ENCODE measurements at places on chromosomes 2 and 18.
A peak's percentile ranks its signal among the peaks of the same experiment; 100 is the strongest.

DNA sequence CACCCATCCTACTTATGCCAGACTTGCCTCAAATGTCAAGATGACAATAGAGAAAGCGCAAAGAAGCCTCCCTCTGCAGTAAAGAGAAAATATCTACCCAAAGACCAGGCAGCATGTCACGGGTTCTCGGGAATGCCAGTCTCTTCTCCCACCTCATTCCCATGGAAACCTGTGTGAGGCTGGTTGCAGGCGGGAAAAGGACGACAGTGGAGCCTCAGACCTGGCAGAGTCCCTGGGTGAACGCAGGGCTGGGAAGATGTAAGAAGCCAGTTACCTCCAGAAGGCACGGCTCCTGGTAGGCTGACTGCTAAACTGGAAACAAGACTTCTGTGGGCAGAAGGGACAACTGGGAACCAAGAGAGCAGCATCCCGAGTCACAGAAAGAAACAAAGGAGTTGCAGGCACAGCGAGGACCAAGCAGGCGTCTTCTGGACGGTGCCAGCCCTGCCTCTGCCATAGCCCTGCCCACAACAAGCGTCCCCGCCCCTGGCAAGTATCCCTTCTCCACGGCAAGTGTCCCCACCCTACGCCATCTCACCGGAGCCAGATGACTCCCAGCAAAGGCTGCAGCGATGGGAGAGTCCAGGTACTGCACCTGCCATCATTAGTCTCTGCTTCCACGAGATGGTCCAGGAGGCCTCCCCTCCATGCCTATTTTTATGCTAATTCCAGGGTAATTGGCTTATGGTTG is 440.8 kb upstream of the MYT1L start:
- DNase-seq: no peak

DNA sequence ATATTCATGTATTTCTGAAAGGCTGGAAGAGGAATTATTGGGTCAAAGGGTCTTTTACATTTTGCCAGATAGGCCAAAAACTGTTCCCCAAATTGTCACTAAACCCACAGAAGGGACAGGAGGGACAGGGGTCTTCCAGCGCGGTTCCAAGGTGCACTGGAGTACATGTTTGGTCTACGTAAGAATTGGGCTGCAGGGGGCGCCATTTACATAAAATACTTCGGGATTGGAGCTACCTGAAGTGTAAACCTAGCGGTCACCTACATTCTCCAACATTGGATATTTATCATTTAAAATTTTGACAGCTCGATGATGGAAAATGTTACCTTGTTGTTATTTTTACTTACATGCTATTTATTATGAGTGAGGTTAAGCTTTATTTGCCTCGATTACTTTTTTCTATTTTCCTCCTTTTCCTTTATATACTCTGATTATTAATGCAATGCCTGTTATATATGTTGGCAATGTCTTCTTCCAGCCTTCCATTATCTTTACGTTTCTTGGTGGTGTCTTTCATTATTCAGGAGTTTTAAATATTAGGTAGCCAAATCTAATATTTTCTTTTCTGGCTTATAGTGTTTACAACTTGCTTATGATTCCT is 43.0 kb upstream of the RAB6C start:
- DNase-seq: no peak

GRCh38 chr18:21714474-21714873 is 9.9 kb upstream of the ABHD3 start:
- no peak for DNase-seq

DNA sequence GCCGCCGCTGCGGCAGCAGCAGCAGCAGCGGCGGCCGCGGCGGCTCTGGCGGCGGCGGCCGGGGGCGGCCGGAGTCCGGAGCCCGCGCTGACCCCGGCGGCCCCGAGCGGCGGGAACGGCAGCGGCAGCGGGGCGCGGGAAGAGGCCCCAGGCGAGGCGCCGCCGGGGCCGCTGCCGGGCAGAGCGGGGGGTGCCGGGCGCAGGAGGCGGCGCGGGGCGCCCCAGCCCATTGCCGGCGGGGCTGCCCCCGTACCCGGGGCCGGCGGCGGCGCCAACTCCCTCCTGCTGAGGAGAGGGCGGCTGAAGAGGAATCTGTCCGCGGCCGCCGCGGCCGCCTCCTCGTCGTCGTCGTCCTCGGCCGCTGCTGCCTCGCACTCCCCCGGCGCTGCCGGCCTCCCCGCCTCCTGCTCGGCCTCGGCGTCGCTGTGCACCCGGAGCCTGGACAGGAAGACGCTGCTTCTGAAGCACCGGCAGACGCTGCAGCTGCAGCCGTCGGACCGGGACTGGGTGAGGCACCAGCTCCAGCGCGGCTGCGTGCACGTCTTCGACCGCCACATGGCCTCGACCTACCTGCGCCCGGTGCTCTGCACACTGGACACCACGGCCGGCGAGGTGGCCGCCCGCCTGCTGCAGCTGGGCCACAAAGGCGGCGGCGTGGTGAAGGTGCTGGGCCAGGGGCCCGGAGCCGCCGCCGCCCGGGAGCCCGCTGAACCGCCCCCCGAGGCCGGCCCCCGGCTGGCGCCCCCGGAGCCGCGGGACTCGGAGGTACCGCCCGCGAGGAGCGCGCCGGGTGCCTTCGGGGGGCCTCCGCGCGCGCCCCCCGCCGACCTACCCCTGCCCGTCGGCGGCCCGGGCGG is 646 bp downstream of the PHLPP1 start:
- peak; percentile 18 for DNase-seq

GRCh38 chr2:232872826-232873225 is 2.8 kb downstream of the SNORC start:
- no peak for DNase-seq

DNA sequence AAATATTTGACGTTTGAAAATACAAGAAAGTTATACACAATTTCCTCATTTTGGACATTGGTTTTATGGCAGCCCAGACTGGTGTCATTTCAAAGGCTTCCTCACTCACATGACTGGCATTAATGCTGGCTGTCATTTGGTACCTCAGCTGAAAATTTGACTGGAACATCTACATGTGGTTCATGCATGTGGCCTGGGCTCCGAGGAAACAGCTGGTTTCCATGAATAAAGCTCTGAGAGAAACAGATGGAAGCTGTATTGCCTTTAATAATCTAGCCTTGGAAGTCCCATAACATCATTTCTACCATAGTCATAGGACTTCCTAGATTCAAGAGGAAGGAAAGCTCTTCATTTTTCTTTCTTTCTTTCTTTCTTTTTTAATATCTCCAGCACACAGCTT is 42.9 kb upstream of the RIT2 start:
- DNase-seq: no peak

- DNase-seq: no peak
Observed at GRCh38 chr2:69777786-69778105, 35.8 kb downstream of the ANXA4 start.

DNA sequence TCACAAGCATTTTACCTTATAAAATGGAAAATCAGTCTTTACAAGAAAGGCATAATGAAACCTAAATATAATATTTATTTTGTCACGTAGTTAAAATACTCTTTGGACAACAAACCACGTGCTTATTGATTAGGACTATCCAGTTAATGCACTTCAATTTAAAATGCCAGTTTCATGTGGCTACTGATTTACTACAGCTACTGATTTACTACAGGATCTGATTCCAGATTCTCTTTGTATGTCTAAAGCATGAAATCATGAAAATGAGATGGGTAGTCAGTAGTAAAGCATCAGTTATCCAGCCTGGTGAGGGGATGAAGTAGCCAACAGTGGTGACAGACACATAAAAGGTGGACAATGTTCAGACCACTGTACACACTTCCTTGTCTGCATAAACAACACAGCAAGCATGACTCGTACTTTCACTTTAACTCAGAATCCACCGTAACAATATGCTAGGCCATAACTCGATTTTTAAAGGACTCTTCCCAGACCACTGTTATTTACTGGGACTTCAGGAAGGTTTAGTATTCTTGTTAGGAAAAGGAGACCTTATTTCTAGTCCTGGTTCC is 24.9 kb downstream of the ACAA2 start:
- no peak for DNase-seq

- DNase-seq: no peak
Observed at GRCh38 chr2:38298539-38298938, 78.5 kb downstream of the ATL2 start.

- DNase-seq: no peak
Observed at GRCh38 chr2:232887171-232887850, 17.2 kb downstream of the SNORC start.

DNA sequence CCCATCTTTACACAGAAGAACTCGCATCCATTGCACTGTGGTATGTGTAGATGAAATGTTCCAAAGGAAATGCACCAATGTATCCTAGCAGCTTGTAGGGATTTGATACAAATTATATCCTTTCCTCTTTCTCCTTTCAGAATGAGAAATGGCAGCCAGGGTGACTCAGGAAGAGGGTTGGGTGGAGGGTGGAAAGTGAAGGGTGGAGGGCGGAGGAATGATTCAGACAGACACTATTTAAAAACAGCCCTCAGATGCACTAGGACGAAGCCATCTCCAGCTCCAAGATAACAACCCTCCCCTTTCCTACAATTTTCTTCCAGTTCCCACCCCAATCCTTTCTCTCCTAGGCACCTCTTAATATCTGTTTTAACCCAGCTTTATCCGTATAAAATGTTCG is 96.2 kb upstream of the STK39 start:
- DNase-seq: no peak

GRCh38 chr2:159454185-159454584 is 162.2 kb downstream of the BAZ2B start:
- DNase-seq: no peak

DNA sequence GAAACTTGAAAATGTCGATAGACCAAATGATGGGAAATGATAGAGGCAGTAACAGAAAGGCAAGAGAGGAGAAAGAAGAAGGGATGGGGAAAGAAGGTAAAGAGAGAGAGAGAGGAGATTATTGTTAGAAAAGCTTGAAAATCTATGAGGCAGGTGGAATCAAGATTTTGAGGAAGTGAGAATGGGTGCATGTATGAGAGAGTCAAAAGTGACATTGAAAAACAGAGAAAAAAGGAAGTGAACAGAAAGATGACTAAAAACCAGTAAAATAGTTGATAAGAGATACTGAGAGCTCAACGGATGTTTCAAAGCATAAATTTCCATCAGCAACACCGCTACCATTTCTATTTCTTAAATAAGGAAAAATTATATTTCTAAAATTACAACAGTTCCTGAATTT is 327.4 kb upstream of the CWC22 start:
- DNase-seq: no peak

DNA sequence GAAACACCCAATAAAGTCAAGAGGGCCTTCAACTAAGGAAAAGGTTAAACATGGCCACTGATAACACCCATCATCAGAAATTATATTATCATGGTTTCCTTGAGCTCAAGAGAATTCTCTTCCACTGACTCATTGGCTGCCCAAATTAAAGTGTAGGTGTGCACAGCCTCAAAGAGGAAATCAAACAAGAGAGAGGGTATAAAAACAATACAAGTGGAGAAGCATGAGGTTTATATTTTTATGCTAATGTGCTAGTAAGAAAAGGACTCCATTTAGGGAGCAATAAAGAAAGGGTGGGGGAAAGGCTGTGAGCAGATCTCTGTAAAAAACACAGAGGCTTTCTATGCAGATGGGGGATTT is 168.8 kb upstream of the VRK2 start:
- DNase-seq: no peak

GRCh38 chr2:223488814-223489213 is 113.3 kb downstream of the SCG2 start:
- DNase-seq: no peak

DNA sequence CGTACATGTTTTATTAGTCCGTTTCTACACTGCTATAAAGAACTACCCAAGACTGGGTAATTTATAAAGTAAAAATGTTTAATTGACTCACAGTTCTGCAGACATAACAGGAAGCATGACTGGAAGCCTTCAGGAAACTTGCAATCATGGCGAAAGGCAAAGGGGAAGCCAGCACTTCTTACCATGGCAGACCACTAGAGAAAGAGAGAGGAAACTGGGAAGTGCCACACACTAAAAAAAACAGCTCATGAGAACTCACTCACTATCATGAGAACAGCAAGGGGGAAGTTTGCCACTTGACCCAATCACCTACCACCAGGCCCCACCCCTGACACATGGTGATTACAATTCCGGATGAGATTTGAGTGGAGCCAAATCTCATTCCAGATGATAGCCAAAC is 466.2 kb downstream of the IRS1 start:
- no peak for DNase-seq

DNA sequence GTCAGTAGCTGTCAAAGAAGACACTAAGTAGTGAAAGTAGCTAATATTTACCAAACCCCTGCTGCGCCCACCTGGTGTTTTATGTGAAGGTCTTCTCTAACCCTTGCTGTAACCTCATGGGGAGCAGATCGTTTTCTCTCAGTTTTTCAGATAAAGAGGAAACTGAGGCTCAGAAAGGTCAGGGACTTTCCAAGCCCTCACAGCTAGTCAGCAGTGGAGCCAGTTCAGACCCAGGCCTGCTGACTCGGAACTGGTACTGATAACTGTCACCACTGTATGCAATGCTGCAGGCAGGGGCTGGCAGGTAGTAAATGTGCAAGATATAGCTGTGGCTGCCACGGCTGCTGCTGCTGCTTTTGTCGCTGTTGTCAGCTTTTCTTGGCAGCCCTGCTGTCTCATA is 69.1 kb downstream of the LRRFIP1 start:
- DNase-seq: no peak

DNA sequence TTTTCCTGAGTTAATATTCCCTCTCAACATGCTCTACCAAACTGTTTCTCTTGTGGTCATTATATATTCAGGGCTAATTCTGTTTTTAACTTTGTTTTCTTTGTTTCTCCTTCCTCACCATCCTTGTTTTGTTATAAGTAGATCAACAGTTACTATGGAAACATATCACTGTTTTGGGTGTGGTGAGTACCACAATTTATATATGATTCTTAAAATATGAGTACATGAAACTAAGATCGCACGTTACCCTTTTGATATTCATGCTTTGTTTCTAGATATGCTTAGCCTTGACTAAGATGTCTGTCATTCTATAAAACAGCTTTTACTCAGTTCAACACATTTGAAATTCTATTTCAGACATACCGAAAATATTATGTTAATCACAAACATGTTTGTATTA is 232.3 kb upstream of the ITGA4 start:
- no peak for DNase-seq

DNA sequence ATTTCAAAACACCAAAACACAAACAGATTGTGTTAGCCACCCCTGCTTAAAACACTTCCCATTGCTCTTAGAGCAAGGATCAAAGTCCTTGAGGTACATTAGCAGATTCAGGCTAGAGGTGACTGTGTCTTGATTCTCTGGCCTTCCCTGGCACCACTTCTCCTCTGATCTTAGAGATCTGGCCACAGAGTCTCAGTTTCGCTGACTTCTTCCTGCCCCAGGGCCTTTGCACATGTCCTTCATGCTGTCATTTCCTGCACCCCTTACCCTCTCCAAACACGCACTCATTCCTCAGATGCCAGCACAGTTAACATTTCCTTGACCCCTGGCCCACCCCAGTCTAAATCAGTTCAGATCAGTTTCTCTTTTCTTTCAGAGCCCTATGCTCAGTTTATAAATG is 16.9 kb downstream of the CXCR4 start:
- no peak for DNase-seq

DNA sequence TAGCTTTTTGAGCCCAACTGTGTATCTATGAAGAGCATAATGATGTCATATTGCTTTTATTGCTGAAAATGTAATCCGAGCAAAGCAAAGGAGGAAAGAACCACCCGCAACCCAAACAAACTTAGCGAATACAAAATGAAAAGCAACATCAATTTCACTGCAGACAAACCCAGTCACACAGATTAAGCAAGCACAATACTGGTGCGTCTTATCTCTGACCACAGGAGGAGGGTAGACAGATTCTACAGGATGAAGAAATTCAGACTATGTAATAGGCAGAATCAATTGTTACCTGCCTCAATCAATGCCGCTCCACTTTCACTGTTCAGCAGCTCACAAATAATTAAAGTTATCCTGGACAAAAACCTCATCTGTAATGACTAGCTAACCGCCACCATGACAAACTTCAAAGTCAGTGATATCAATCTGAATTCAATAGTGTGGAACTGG is 115.5 kb upstream of the SP3 start:
- DNase-seq: no peak
